ENCODE measurements at places on chromosomes 6 and 20. TPM values are rescaled to one million over a fixed set of nuclear protein-coding genes. Genes with fewer than 3 reads are reported as not detected.
A peak's percentile ranks its signal among the peaks of the same experiment; 100 is the strongest.

DNA sequence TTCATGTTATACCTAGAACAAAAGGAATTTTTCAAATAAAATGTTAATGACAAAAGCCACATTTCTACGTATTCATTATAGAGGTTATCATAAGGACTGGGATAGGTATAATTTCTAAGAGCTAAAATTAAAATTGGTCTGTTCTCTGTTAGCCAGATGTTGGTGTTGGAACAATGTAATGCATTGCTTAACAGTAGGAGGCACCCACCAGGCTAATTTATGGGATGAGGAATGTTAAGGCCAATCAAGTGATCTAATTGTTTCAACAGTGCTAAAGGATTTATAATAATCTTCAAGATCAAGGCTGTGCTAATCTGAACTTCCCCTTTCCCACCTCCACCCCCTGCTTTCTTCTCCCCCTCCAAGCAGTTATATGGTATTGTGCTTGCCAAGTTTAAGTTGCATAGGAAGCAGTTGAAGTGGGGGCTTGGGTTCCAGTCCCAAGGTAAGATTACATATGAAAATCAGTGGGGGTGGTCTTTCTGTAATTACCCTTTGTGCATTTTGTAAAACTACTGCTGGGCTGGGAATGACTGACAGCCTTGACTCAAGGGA, 89.2 kb upstream of the BACH2 start:
- DNase-seq: no peak

DNA sequence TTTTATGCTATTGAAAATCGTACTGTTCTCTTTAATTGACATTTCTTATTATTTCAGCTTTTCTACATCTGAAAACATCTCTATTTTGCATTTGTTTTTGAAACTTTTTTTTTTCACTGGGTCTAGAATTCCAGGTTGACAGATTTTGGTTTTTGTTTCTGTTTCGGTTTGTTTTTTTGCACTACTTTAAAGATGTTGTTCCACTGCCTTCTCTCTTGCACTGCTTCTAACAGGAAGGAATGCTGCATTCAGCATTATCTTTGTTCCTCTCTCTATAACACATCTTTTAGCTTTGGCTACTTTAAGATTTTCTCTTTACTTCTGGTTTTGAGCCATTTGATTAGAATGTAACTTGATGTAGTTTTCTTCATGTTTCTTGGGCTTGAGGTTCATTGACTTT, 20.1 kb upstream of the SLC17A1 start:
- DNase-seq: no peak

GRCh38 chr20:39878320-39878719, 810.7 kb downstream of the MAFB start:
- no peak for DNase-seq

DNA sequence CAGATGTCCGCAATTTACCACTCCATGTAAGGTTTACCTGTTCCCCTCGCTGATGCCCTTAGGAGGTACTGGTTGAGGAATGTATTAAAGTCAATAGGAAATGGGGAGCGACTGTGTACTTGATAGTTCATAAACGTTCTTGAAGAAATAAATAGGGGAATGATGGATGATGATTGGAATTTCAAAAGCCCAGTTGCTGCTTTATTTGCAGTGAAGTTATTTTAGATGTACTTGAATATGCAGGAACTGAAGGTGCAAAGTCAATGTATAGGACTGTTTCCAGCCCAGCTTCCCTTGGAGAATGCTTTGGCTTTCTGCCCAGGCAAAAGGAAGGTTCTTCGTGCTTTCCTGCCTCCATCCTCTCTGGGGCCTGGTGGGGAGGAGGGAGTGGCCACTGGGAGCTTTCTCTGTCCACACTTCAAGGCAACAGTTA, 19.8 kb downstream of the ADGRF5 start:
- no peak for DNase-seq

DNA sequence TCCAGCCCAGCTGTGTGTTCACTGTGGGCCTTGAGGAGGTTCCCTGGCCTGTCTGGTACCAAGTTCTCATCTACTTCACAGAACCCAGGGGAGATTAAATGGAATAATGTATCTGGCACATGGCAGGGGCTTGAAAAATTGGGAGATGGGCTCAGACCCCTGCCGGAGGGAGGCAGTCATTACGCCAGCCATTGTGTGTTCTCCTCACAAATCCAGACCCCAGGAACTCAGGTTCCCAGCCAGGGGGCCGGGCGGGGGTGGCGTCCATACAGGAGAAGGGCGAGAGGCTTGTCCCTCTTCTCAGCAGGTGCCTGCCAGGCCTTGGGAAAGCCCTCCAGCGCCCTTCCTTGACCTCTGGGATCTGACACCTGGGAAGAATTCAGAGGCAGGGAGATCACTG, 8.1 kb downstream of the NOL4L start:
- no peak for DNase-seq

- DNase-seq: no peak
These were observed 129.7 kb upstream of the FAM184A start for GRCh38 chr6:119207971-119208725.

DNA sequence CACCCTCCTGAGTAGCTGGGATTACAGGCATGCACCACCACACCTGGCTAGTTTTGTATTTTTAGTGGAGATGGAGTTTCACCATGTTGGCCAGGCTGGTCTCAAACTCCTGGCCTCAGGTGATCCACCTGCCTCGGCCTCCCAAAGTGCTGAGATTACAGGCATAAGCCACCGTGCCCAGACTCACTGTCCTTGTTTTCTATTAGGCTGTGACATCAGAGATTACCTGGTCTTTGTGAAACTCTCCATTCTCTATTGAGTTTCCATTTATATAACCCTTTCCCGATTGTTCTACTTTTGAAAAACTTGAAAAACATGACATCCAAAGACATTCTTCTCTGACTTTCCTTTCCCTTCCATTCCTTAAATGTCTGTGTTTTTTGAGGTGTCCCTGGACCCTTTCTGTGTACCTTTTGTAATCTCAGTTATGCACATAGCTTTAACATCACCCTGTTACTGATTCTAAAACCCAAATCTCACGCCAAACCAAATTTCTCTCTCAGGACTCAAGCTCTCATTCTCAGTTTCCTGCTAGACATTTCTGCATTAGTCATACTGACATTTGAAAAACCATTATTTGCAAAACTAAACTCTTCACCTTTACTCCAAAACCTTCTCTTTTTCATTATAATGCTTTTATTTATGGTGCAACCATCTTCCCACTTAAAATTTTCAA, 137.0 kb downstream of the KHDC1L start:
- no peak for DNase-seq

DNA sequence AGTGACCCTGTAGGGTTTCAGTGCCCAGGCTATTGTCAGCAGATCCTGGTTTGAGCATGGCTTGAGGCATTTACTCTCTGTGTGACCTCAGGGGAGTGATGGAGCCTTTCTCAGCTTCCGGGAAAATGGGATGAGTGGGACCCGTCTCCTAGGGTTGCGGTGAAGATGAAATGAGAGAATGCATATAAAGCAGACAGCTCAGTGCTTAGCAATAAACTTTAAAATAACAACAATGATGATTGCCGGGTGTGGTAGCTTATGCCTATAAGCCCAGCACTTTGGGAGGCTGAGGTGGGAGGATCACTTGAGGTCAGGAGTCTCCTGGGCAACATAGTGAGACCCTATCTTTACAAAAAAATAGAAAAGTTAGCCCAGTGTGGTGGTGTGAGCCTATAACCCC, 106.0 kb upstream of the MTHFD1L start:
- DNase-seq: no peak

DNA sequence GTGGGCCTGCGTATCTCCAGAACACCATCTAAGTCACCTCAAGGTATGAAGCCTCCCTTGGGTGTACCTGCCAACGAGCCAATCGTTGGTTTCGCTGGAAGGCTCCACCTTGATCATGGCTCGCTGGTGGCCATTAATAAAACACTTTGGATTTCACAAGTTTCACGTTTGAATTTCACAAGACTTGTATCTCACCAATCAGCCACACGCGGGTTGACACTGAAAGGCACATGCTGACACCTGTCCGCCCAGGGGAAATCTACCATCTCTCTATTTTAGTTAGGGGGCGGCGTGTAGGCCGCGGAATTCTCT, 586 bp upstream of the HMGA1 start:
- DNase-seq: peak; percentile 74

- no peak for DNase-seq
These were observed 45.6 kb upstream of the SLC22A1 start for GRCh38 chr6:160076009-160076408.

The HDAC2 gene
- 90.5 TPM for total RNA-seq

DNA sequence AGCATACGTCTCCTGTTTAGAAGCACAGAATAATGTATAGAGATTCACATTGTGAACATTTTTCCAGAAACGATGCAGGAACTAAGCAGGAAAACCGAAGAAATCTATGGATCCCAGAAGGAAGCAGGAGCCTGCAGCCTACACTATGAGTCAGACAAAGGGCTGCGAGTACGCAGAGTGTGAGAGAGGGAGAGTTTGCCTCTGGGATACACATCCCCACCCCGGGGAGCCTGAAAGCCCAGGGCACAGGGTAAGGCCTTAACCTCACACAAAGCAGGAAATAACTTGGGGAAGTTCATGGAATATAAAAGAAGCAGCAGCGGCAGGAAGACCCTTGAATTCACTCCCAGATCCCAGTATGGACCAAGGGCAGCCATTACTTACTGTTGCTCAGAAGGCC, 842.1 kb upstream of the MANEA start:
- no peak for DNase-seq

DNA sequence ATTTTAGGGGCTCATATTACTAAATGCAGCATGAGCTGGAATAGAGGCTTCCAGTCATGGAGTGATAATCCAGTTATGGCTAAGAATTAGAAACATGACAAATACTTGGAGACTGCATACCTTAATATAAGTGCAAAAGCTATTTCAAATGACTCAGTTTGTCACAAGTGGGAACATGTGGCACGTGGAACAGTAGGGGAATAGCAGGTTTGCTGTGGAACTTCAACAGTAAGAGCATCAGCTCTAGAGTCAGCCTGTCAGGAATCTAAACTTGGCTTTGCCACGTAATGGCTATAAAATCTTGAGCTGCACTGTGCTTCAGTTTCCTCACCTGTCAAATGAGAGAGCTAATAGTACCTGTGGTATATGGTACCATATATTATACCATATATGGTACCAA, 62.1 kb downstream of the HTR1B start:
- DNase-seq: no peak

DNA sequence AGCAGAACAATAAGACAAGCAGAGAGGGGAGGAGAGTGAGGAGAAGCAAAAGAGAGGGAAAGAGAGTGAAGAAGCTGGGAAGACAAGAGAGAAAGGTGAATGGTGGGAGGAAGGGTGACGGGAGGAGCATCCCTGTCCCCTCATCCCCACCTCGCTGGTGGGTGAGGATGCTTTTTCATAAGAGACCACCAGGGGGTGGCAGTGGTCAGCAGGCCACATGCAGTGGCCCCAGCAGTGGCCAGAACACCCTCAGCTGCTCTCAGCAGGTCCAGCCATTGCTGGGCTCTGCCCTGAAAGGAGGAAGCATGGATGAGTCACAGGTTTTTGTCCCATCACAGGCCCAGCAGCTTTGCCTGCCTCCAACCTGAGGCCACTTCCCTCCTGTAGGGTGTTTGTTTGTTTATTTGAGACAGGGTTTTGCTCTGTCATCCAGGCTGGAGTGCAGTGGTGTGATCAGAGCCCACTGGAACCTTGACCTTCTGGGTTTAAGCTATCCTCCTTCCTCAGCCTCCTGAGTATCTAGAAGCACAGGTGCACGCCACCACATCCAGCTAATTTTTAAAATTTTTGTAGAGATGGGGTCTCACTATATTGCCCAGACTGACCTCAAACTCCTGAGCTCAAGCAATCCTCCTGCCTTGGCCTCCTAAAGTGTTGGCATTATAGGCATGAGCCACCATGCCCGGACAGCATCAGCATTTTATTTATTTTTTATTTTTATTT, 24.0 kb downstream of the FGD2 start:
- DNase-seq: peak; percentile 70

DNA sequence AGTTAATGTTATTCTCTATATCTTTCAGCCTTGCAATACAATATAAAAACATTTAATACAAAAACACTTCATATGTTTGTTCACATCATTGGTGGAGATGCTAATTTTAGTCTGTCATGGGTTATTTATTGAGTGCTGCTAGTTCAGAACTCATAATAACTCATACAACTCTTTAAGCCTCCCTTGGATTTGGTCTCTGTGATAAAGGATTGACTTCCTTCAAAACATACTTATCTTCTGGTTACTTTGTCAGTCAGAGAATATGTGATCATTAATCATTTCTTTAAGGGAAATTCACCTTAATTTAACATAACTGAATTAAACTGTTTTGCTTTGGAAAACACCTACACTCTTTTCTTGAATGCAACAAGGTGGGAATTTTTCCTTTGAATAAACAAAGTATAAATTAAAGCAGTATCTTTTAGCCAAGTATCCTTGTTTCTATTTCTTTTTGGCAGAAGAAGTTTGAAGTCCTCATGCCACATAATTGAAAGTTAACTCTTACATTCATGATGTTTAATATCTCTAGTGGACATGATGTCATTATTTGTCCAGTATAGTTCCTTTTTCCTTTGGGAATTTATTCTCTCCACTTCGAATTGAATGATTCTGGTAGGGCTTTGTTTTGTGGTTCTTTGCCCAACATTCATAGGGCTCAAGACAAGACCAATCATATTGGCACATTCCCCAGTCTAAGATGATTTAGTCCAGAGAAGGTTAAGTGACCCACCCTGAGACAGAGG, 133.2 kb upstream of the CENPW start:
- no peak for DNase-seq

The XPO5 gene
- total RNA-seq: 92.6 TPM

The GDAP1L1 gene
- total RNA-seq: not detected

DNA sequence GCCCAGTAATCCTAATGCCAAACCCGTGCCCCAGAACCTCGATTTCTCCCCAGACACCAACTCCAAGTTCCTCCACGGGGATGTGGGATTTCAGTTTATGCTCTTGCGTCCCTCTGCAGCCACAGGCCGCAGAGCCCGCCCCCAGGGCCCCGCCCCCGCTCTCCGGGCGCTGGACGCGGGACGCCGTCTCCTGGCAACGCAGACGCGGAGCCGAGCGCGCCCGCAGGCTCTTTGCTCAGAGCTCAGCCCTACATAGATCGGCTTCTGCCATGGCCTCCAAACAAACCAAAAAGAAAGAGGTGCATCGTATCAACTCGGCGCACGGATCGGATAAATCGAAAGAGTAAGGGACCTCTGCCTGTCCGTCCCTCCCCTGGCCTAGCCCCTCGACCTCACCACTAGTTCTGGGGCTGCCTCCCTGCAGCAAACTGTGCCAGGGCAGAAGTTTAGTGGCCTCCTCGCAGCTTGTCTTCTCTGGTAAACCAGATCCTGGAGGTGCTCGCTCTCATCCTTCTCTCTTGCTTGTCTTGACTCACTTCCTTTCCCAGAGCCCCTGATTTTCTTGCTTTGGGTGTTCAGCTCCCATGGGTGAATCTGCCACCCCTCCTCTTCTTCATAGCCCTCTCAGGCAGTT, at the start of gene ADGB:
TSS of gene ADGB (plus strand) at position 201 of the 634 bp plus-strand sequence. CDS start at position 270, 69 bp downstream.
- peak; percentile 16 for DNase-seq

The PSMB8 gene
- total RNA-seq: 370 TPM

GRCh38 chr6:134287859-134288537, 29.9 kb downstream of the SGK1 start:
- no peak for DNase-seq

The HTR1B gene
- total RNA-seq: not detected

The MUCL3 gene
- total RNA-seq: not detected

All from activated CD8-positive, alpha-beta T cell treated with anti-CD3 and anti-CD28 coated beads for 36 hours (primary cell).